ENCODE measurements at places on chromosomes 12 and 14.

GRCh38 chr14:21070083-21070609, at the start of gene ARHGEF40:
TSS of gene ARHGEF40 (plus strand) at chr14:21070304. CDS start at chr14:21070397, 93 bp downstream.
- no peak for DNase-seq

DNA sequence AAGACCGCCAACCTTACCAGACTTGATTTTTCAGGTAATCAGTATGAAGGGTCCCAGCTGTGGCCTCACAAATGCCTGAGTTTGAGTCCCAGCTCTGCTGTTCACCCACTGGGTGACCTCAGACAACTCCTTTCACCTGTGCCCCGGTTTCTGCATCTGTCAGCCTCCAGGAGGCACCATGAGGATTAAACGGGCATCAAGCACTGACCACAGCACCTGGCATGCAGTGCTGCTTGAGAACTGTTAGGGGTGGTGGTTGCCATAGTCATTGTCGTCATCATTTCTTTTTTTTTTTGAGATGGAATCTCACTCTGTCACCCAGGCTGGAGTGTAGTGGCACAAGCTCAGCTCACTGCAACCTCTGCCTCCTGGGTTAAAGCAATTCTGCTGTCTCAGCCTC, 57.9 kb downstream of the PHETA1 start:
- no peak for DNase-seq

DNA sequence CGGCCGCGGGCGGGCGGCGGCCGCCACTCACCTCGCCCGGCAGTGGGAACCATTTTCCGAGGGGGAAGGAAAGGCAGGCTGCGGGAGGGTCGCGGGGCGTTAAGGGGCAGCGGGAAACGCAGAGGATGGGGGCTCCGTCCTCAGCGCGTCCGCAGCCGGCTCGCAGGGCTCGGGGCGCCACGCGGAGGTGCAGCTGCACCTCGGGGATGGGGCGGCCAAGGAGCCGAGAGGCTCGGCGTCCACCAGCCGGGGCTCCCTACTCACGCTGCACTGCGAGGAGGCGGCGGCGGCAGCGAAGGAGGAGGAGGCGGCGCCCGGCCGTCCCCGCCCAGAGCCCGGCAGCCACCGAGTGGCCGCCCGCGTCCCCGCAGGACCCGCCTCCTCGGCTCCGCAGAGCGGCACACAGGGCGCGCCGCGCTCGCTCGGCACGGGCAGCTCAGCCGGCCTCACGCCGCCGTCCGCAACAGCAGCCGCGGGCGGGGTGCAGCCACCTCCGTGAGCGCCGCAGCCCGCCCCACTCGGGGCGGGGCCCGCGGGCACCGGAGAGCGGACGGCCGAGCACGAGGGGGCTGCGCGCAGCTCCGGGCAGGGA, at the start of gene ATP2B1:
ATP2B1 (minus strand) TSS at position 274 of the 592 bp plus-strand sequence. CDS start 52,952 bp downstream, outside the sequence.
- DNase-seq = peak; percentile 96

DNA sequence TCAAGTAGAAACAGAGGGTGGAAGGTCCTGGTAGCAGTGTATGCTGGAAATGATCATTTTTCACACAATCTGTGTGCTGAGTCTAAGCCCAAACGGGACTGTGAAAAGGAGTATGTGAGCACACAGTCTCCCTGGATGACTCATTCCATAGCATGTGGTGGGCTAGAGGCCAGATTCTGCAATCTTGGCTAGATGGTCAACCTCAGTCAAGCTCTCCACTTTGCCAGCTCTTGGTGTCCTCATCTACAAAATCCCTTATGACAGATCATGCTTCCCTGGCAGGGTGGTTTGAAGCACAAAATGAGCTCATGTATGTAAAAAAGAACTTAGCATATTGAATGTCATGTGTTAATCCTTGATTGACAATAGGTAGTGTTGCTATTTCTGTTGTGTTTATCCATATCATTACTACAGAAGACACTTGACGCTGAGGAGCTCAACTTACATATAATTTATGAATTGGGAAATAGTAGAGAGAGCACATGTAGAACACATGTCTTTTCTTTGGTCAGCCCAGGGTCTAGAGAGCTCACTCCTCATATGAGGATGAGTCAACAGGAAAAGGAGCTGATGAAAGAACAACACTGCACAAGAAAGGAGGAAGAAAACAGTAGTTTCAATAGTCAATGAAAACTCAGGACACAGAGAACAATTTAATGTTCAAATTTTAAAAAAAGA, 517.5 kb downstream of the BCL11B start:
- DNase-seq = peak; percentile 40
